ENCODE measurements at places on chromosomes 6 and 20.

DNA sequence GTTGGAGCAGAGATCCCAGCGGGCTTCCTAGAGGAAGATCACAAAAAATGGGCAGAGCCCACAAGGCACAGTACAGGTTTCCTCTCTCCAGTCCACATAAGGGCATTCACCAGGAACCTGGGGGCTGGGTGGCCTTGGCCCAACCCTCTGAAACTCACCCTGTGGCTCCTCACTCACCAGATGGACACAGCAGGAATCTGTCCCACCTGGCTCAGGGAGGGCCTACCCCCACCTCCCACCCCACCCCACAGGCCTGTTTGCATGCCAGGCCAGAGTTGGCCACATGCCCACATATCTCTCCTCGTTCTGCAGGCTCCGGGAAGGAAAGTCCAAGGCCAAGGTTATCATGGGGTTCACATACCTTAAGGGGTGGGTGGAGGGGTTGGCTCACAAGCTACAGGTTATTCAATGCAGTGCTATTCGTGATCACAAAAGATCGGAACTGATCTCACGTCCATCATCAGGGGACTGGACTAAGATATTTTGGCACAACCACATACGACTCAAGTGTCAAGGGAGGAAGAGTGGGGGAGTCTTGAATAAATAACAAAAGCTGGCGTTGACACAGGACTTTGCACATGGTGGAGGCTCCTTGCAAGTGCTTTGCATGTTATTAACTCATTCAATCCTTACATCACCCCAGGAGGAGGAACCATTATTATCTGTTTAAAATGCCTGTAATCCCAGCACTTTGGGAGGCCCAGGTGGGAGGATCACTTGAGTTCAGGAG is 13.0 kb downstream of the RIPOR3 start:
- DNase-seq, result no peak

DNA sequence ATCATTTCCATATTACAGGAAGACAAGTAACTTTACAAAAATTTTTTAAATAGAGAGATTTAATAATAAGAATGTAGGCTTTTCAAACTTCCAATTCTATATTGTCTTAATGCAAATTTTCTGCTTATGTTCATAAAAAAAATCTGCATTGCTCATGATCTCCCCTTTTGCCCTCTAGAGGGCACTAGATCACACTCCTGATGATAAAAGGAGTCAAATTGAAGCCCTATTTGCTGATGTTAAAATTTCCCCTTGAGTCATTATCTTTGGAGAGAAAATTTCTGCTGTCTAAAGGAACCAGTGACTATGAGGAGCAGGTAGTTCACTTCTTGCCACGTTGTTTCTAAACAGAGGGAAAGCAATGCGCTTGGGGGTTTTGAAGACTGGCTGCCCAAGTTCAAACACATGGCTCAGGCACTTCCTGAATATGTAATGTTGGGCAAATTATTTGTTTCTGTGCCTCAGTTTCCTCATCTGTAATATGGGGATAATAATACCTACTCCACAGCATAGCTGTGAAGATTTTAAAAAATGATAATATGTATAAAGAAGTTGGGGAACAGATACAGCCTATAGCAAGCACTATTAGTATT is 874.2 kb downstream of the TFAP2A start:
- DNase-seq, result peak; percentile 10

DNA sequence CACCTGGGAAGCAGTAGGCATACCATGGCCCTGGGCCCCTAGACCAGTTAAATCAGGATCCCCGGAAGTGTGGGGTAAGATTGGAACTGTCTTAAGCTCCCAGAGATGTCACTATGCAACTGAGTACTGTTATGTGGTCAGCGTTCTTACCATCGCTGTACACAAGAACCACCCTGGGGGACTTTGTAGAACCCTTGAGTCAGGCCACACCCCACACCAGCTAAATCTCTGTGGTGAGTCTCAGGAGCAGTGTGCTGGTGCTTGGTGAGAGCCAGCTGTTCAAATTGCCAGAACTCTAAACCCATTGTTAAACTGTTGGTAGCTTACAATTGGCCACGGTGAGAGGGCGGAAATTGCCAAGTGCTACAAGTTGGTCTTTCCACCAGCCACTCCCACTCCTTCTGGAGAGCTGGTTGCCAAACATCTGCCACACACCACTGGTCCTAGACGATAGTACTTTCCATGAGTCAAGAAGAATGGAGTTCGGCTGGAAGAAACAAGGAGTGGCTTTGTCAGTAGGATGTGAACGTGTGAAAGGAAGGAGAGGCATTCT is 80.5 kb upstream of the SYNDIG1 start:
- no peak for DNase-seq

DNA sequence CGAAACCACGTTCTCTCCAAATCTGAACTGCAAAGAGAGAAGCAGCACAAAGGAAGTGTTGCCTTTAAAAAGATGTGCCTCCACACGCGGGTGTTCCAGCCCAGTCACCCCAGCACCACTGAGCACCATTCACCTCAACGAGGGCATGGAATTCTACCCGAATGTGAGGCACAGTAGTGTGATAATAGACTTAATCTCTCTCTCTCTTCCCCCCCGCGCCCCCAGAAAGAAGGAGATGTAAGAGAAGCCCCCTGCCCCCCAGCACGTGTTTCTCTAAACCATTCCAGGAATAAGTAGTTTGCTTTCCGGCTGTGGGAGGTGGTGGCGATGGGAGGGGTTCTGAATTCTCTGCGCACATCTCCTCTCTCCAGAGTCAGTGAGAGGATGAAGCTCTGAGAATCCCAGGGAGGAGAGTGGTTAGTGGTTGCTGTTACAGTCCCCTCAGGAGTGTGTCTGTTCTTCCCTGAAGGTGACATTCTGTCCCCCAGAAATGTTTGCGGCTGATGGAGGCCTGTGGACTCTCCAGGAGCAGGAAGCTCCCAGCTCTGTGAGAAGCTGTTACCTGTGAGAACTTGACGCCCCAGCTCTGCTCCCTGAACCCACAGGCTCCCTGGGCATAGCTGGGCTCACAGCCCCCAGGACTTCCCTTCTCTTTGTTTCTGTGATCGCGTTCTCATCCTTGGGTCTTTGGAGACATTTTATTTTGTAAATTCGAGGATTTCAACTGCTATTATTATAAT is 23.5 kb upstream of the IRF4 start:
- DNase-seq, result no peak

GRCh38 chr6:1817033-1817761 is 207.5 kb downstream of the FOXC1 start:
- DNase-seq, result no peak

- DNase-seq, result no peak
These were observed 114.6 kb downstream of the TNFRSF21 start for GRCh38 chr6:47195011-47195650.

- DNase-seq, result no peak
These were observed 51.6 kb upstream of the MLIP start for GRCh38 chr6:54059683-54060082.

DNA sequence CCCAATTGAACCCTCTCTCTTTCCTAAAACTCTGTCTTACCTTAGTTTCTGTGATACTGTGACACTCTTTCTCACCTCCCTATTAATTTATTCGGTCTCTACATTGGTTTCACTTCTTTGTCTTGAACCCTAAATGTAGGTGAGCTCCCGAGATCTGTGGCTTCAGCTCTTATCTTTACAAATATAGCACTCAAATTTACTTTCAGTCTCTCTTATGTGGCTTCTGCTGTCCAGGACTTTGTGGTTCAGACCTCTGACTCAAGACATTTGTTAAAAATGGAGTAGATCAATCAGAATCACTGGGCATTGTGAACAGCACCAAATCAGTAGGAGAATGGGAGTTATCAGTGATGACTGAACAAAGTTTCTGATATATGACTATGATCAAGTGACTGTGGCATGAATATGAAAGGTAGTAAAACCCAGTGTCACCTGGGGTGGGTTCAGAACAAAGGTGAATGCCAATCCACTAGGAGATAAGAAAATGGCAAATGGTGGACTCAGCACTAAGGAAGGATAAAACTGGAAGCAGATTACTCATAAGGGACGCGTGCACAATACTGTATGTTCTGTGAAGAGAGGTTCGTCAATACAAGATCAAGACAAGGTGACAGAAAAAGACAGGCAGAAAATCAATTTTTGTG is 27.2 kb downstream of the IL17F start:
- DNase-seq, result no peak

Data from activated naive CD4-positive, alpha-beta T cell treated with anti-CD3 and anti-CD28 coated beads for 36 hours (primary cell).